Activated CD4-positive, alpha-beta memory T cell treated with anti-CD3 and anti-CD28 coated beads, Interleukin-2, amount 10 ng/mL, durations not matched to agents 7 days and 5 days (primary cell): ENCODE measurements at places on chromosomes 4 and X.

DNA sequence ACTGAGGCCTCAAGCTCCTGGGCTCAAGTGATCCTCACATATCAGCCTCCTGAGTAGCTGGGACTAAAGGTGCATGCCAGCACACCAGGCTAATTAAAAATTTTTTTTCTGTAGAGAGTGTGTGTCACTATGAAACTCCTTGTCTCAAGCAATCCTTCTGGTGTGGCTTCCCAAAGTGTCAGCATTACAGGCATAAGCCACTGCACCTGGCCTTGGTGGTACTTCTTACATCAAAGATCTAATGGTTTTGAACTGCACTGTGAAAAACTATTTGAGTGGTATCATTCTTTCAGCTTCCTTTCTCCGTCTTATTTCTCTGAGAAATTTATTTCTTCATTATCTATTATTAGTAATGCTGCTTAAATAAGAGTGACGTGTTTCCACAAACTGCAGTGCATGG, 98.5 kb downstream of the UNC5C start:
- no peaks in the 10 kb centered on the region for H3K36me3 ChIP-seq
- no peak overlapping the region for H3K4me3 ChIP-seq
- no peak for DNase-seq
- H3K27ac ChIP-seq: no peak overlapping the region
- no peaks in the 10 kb centered on the region for H3K4me1 ChIP-seq

- no peaks in the 10 kb centered on the region for H3K36me3 ChIP-seq
- no peaks in the 10 kb centered on the region for H3K27me3 ChIP-seq
- no peak overlapping the region for H3K4me3 ChIP-seq
- H3K27ac ChIP-seq: no peak overlapping the region
- no peaks in the 10 kb centered on the region for H3K4me1 ChIP-seq
These were observed 101.2 kb upstream of the KIT start for GRCh38 chr4:54556587-54556986.

GRCh38 chr4:21973850-21974249, 25.3 kb upstream of the KCNIP4 start:
- no peaks in the 10 kb centered on the region for H3K36me3 ChIP-seq
- no peaks in the 10 kb centered on the region for H3K4me1 ChIP-seq
- no peak for DNase-seq
- H3K27me3 ChIP-seq: no peaks in the 10 kb centered on the region

DNA sequence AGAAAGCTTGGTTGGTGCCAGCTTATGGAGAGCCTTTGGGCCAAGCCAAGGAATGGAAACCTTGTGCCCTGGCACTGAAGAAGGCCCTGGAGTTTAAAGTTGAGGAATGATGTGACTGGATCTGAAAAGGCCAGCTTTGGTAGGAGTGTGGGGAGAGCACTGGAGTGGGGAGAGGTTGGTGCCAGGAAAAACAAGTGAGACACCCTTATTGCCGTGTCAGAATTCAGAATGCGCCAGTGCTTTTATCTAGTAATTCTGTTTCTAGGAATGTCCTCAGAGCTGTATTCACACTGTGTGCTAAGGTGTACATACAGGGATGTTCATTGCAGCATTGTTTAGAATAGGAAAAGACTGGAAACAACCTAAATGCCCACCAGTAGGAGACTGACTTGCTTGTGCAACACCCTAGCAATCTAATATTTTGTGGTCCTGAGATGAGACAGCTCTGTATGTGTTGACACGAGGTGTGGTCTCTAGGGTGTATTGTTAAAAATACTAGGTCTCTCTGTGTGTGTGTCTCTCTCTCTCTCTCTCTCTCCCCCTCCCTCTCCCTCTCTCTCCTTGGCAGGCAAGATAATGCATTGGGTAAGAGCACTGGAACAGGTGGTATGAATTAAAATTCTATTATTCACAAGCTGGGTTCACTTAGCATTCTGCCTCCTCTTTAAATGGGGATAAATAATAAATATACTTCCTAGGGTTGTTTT, 107.8 kb downstream of the GATB start:
- DNase-seq: no peak
- no peak overlapping the region for H3K4me3 ChIP-seq
- no peaks in the 10 kb centered on the region for H3K4me1 ChIP-seq
- H3K36me3 ChIP-seq: no peaks in the 10 kb centered on the region
- H3K27me3 ChIP-seq: no peaks in the 10 kb centered on the region

- H3K4me1 ChIP-seq: no peaks in the 10 kb centered on the region
- H3K27me3 ChIP-seq: no peaks in the 10 kb centered on the region
- no peak overlapping the region for H3K27ac ChIP-seq
- DNase-seq: no peak
- H3K4me3 ChIP-seq: no peak overlapping the region
- no peaks in the 10 kb centered on the region for H3K36me3 ChIP-seq
These were observed 171.1 kb downstream of the HHIP start for GRCh38 chr4:144817081-144817480.
